NAMALWA (cell line): ENCODE measurements at places on chromosomes 4 and X.
A peak's percentile ranks its signal among the peaks of the same experiment; 100 is the strongest.

GRCh38 chrX:119759248-119759766, 919 bp downstream of the SOWAHD start:
- no peak for DNase-seq

DNA sequence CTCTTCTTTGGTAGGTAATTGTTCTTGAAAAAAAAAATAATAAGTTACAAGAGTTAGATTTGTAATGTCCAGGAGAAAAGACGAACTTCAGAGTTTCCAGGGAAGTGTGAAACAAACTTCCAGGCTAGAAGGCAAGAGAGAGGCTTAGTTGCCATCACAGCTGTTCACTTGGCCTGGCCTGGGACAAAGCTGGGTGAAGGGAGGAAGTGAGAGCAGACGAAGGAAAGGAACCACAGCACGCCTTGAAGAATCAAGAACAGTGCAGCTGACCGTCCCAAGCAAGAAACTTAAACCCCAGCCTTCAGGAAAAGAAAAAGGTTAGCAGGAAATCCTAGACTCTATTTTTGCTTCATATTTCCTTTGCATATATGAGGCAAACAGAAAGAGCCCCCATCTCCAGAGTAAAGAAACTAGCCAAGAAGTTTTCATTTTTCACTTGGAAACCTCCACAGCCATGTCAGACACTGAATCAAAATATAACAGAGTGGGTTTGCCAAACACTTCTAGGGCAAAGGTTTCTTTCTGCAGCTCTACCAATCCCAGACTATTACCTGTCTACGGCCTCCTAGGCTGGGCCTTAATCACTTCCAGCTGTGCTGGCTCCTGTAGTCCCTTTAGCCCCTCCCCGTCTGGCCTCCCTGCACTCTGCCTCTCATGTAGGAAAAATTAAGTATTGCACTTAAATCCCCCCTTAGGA, 209.6 kb downstream of the SPATA18 start:
- peak; percentile 26 for DNase-seq

- no peak for DNase-seq
These were observed 206.0 kb downstream of the DCTD start for GRCh38 chr4:182711211-182711610.

DNA sequence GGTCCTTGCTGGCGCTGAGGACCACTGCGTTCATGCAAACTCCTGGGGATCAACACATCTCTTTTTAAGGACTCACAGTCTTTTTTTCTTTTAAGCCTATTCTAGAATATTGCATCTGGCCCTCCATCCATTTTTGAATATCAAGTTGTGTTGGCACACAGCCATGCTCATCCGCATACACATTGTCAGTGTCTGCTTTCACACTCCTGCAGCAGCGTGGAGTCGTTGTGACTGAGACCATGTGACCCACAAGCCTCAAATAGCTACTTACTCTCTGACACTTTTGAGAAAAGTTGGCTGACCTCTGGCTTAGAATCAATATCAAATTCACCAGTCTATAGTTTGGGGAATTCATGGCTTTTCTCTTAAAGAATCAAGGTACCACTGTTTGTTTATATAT, 191.8 kb upstream of the S100G start:
- no peak for DNase-seq

DNA sequence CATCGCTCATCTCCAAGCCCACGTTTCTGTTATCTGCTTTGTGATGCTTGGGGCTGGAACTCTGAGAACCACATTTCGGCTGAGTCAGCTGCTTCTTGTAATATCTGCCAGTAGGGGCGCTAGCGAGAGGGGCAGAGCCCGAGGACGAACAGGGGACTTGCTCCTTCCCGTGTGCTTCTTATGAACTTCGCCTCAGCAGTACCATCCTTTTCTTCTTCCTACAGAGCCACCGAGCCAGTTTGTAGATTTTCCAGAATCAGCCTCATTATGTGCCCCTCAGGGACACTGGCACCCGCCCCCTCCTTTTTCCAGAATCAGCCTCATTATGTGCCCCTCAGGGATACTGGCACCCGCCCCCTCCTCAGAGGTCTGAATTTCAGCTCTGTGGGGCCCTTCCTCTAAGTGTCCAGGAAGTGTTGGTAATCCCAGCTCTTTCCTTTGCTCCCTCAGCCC, 441.7 kb upstream of the RASGEF1B start:
- DNase-seq, result peak; percentile 88

DNA sequence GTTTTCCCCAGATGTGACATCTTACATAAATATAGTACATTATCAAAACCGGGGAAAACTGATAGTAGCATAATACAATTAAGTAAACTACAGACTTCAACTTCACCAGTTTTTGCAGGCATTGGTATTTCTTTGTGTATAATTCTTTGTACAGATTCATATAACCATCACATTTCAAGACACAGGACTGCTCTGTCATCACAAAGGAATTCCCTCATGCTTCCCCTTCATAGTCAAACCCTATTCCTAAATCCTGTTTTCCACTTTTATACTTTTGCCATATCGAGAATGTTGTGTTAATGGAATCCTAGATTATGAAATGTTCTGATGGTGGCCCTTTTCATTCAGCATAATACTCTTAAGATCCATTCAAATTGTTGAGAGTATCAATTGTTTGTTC, 36.0 kb downstream of the STIM2 start:
- DNase-seq, result no peak

DNA sequence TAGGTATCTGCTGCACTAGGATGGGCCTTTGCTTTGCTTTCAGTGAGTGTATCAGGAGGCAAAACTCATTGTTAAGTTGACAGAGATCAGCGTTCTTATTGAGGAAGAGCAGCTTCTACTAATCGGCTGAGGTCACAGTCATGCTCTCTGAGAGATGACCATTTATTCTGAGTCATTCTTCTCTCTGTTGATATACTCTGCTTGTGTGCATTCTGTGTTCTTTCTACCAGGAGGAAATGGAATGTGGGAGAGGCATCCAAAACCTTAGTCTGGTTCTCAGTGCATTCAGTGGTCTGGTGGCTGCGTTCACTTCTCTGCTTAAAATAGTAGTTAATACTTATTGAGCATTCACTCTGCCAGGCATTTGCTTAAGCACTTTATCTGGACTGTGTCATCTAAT, 66.2 kb downstream of the RRAGB start:
- no peak for DNase-seq

DNA sequence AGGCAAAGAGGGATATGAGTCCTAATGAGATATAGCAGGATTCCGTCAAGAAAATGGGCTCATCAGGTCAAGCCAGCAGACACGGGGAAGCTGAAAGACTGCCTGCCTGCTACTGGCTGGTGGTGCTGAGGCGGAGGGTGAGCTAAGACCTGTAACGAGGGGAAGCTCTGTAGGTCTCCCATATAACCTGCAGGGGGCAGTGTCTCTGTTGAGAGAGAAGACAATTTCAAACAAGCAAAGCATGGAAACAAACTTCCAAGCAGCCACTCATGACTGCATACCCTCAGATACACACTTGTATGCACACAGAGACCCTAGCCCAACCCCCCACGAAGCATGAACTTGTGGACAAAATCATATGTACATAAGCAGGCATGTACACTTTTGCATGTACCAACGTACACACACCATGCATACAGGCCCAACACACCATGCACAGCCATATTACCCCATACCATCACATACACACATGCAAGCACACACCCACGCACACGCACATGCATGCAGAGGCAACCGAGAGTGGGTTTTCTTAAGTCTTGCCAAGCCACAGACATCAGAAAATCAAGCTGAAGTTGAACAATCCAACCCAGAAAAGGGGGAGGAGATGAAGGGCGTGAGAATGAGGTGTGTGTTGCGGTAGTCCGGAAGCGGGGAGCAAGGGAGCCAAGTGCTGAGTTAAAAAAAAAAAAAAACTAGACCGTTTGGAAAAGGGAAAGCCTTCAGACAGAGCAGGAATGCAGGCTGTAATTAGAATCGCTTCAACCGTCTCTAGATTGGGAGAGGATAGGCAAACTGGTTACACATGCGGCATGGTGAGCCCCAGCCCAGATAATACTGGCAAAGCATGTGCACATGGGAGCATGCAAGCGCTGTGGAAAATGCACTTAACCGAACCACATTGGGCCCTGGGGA, 71.0 kb downstream of the PJA1 start:
- DNase-seq, result peak; percentile 44

GRCh38 chr4:8009097-8009496, 69.4 kb upstream of the AFAP1 start:
- DNase-seq, result no peak

- no peak for DNase-seq
These were observed 3.0 kb downstream of the LINC00632 start for GRCh38 chrX:140712413-140713173.
